ENCODE measurements at places on chromosomes 5 and 9.
A peak's percentile ranks its signal among the peaks of the same experiment; 100 is the strongest.

DNA sequence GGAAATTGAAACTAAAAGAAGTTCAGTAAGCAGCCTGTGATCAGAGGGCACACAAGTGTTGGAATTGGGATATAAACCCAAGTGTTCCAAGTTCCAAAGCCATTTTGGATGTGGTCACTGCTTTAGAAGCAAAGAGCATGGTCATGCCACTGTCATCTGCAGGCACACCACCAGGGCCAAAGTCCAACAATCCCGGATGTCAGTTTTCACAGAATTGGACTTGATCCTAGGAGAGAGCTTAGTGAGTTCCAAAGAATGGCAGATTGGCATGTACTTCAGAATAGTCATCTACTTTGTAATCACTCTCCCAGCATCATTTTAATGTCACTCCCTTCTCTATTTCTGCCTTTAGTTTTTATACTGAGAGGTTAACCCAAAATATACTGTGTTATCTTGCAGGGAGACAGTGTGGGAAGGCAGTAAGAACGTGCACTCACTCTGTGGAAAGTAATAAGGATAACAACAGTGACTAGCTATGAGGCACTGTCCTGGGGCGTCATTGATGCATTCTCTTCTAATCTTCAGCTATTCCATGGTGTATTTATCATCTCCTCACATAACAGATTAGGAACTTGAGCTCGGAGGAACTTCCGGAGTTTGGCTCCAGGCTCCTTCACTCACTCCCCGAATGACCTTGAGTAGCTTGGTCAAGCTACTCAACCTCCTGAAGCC is 388.0 kb downstream of the ACTL7B start:
- DNase-seq: no peak

DNA sequence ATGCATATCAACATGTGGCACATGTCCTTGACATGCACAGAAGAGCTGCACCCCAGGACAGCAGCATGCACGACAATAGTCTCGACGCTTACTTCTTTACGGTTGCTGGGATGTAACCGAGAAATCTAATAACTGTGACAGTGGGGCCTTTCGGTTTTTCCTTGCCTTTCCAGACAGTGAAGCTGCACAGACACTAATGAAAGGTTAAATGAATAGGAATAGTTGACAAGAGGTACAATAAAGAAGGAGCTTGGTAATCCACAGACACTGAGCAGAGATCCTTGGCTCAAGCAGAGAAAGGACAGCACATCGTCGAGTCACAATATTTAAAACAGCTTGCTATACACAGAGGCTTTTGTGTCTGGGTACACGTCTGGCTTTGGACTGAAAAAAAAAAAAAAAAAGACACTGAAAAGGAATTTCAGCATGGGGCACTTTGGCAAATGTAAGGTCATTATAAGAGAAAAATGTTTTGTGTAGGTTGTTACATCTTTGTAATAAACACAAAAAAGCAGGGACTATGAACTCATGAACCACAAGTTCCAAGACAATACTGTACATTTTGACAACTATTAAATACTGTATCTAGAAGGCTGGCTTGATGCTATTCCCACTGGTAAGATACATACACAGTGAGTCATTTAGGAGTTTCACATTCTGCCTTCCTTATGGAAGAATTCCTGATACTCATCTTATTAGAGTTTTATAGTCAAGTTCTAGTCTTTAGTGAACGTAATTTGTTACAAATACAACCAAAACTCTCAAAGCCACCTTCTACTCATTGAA is 5.6 kb downstream of the BNC2 start:
- DNase-seq: no peak

GRCh38 chr5:138514021-138514420 is 29.0 kb downstream of the ETF1 start:
- DNase-seq: no peak

DNA sequence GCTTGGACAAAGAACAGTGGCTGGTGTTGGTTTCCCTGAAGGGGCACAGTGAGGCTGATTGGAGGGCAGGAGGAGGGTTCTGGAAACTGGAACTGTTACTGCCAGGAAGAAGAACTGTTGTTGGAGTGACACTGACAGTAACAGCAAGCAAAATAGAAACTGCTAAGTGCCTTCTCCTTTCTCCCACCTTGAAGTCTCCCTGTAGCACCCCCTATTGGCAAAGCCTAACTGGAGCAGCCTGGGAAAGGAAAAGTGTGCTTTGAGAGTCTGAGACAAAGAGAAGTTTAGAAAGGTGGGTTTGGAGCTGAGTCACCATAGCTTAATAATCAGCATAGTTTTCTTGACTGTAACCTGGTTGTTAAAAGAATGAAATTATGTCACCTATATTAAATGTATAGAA is 2.5 kb upstream of the TMEM174 start:
- no peak for DNase-seq

DNA sequence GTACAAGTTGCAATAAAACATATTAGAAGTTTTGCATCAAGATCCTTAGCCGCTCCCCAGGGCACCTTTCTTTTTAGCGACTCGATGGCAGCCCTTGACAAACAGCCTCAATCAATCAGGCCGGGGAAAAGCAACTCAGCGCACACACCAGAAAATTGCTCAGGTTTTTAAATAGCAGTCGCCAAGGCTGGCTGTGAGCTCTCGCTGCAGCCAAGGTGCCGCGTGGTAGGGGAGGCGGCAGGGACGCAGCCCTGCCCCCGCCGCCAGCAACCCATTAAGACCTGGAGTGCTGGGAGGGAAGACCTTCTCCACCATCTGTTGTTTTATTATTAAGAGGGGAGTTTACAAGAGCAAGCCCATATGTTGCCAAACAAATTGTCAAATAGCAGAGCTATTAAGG is 22.6 kb downstream of the ASS1 start:
- no peak for DNase-seq

DNA sequence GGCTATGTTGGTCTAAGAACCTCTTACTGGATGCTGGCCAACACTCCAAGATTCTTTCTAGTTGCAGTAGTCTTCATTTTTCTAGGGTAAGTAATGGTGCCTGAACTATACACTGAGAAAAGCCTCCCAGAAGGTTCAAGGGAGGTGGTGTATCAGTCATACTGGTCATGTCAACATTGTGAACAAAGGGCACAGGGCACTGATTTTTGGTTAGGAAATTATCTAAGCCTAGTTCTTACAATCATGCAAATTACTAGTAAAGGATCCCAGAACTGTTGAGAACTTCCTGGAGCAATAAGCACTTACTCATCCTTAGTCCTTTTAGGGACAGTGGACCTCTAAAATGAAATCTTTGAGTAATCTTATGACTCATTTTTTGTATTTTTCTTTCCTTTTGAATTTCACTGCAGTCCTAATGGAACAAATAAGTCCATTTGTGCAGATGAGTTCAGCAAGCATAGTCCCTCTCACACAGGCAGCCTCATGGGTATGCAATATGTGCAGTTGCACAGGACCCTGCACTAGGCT is 21.1 kb upstream of the CDC42SE2 start:
- DNase-seq: no peak

DNA sequence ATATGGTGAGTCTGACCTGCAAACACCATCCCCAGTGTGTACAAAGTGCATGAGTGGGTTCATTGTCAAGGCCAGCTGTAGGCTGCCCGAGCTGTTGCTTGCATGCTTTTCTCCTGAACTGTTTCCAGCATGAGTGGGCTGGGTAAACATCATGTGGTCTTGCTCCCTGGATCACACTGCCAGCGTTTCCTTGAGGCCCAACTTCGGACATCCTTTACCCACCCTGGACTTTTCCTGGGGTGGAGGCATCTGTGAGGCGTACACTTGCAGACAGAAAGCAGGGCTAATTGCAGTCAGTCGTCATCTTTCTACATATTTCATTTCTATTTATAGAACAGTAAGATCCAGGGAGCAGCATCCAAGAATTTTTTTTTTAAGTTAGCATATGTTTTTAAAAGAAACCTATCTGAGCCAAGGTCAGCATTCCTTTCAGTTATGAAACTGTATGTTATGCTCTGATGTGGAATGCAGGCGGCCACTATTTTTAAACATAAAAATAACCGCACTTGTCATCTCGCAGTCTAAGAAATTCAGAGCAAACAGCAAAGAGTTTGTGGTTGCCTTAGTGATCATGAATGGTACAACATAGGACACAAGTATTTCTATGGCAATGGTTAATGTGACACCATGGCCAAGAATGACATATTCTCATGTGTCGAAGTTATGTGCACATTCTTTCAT is 106.5 kb upstream of the DMRT1 start:
- DNase-seq: no peak

DNA sequence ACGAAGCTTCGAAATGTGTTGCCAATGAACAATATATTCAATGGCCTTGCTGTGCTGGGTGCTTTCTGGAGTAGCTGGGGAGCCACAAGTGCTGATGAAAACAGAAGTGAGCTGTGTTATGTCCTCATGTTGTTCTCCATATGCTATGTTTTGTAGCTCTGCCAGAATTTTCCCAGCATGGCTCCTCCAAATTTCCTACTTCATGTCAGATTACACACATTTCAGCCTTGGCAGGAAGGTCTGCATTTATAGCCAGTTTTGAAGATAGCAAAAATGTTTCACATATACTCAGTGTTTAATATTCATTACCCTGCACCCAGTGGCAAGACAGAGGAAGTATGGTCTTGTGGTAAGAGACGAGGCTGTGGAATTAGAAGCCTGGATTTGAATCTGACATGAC is 22.6 kb upstream of the NMUR2 start:
- no peak for DNase-seq

DNA sequence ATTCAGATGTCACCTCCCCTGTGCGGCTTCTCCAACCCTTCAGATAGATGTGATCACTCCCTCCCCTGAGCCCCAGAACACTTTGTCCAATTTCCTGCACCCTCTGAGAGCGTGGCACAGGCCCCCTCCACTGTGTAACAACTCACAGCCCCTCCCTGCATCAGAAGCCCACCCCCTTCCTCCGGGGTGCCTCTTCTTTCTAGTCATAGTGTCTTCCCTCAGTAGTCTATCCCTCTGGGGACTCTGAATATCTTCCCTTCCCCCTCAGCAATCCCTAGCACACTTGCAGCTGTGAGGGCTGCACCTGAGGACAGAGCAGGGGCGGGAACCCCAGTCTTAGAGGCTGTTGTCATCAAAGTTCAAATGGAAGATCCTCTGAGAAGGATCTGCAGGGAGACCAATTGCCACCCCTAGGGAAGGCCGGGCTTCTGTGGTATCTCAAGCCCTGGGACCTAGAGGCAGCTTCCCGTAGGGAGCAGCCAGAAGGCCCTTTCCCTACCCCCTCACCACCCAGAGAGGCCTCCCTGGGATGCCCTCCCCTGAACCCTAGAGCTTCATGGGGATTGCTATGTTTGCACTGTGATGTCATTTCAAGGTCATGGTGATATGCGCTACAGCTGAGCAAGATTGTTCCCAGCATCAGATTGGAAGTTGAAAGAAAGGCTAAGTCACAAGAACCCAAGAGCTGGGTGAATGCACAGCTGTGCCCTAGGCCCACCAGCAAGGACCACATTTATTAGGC is 70.7 kb downstream of the THBS4 start:
- no peak for DNase-seq

- DNase-seq: no peak
Measured at GRCh38 chr5:115530426-115530825, 14.1 kb downstream of the FEM1C start.

- no peak for DNase-seq
Measured at GRCh38 chr5:42422656-42423280, 471 bp upstream of the GHR start.

GRCh38 chr9:14066032-14066431 is 247.9 kb downstream of the NFIB start:
- no peak for DNase-seq

DNA sequence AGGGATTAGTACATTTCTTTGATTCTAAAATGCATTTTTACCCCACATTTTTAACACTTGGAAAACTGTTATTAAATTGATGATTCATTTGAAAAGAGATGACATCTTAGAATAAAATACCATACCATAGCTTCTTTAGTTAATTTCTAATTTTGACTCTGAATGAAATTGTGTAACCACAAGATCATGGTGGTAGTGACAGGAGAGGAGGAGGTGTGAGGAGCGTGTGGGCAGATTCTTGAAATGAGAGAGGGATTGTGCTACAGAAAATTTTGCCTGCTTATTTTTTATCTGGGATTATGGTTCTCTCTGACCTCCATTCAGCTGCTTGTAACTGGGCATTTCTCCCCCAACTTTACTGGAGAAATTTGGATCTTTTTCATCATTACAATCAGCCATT is 173.3 kb upstream of the CLINT1 start:
- no peak for DNase-seq

DNA sequence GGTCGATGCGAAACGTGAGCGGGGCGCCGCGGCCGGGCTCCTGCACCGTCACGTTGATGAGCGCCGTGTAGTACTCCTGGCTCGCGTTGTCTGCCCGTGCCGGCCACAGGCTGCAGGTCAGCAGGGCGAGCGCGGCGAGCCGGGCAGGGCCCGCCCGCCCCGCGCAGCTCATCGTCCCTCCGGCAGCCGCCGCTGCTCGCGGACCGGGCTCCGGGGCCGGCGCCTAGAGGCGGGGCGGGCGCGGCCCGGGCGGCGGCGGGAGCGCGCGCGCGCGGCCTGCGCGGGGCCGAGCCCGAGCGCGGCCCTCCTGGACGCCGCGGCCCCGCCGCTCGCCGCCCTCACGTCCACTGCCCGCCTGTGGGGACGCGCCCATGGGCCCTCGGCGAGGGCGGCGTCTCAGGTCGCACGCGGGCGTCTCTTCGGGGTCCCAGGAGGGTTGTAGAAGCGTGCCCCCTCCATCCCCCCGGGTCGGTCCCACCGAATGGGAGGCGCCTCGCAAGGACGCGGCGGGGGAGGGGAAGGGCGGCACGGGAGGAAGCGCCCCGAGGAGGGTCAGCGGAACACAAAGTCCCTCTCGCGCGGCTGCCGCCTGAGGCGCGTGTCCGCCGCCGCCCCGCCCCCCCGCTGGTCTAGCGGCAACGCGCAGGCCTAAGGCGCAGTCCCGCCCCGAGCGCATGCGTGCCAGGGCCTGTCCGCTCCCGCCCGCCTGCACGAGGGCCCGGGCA is at the start of gene RNF130:
RNF130 (minus strand) TSS at position 229 of the 725 bp plus-strand sequence; CDS start at position 172, 57 bp downstream.
- peak; percentile 77 for DNase-seq

DNA sequence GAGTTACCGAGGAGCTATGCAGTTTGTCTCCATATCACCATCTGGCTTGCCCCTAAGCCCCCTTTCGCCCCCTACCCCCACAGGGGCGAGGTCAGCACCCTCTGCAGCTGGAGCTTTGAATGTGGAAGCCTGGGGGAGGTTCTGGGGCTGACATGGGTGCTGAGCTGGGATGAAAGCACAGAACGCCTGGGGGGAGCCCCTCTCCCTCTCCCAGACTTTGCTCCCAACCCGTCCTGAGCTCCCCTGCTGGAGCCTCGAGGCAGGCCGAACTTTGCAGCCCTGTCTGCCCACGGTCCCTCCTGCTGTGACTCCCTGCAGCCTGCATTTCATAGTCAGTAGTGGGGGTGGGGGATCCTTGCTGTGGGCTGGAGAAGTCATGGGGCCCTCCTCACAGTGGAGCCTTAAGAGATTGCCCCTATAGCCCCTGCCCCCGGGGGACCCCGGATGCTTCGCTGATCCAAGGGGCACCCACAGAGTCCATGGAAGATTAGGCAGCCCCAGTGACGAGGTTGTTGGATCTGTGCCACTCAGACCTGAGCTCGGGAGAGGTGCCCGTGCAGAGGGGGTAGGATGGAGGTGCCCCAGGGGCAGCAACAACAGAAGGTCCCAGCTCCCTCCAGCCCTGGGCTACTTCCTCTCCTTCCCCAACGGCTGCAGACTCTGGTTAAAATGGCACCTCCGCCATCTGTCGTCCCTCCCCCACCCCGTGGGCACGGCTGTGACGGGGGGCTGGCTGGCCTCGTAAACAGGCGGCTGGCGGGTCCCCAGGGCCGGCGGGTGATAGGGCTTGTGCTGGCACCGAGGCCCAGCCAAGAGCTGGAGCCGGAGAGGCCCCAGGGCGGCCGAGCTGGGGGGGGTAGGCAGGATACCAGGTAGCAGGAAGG is 162.0 kb downstream of the C9orf50 start:
- DNase-seq: no peak

Measured in activated T-helper 1 cell treated with Interleukin-2 at 50 U/mL for 16 hours (primary cell).